ENCODE measurements at places on chromosomes 2 and 18.

- no peak for DNase-seq
Measured at GRCh38 chr2:159270744-159271379, 15.6 kb downstream of the WDSUB1 start.

- DNase-seq: no peak
Measured at GRCh38 chr2:88464153-88464552, 11.7 kb upstream of the FOXI3 start.

DNA sequence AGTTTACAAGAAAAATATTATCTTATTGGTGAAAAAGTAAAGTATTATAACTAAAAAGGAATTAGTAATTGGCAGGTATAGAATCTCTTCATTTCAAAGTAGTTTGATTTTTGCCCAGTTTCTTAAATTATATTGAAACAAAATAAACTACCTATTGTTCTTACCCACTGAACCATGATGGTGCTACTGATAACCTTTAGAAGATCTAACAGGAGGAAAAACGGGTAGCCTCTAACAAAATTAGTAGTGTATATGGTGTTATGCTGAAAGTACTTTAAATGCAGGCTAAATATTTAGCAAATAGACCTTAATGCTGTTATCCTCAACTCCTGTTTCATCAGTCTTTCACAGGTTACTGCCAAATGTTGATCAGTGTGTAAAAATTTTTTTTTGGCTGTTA, 19.1 kb downstream of the MRPS9 start:
- DNase-seq: no peak

DNA sequence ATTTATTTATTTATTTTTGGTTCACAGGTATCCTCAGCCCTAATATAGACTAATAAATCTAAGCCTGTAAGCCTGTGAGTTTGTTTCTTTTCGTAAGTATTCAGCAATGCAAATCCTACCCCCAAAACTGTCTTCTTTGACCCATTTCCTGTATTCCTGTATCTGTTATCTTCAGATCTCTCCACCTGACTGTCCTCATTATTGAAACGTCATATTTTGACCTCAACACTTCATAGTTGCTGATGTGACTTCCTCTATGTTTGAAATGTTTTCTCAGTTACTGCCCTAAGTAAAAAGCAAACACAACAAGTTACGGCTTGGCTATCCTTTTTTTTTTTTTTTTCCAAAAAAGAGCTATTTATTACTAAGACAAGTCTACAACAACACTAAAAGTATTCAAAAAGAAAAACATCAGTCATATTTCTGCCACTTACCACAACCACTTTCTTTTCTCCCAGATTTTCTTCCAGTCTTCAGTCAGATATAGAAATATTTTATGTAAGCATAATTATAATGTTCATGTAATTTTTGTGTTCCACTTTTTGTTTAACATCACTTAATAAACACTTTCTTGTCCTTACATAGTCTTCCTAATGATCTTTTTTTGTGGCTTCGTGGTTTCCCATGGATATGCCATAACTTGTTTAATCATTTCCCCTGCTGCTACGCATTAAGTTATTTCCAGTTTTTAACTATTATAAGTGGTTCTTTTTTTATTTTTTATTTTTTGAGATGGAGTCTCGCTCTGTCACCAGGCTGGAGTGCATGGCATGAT, 45.0 kb upstream of the EML4 start:
- DNase-seq: no peak

- DNase-seq: peak; percentile 28
Measured at GRCh38 chr2:172985139-172985892, 90.3 kb upstream of the MAP3K20 start.

- DNase-seq: no peak
Measured at GRCh38 chr2:203580844-203581243, 45.7 kb upstream of the RAPH1 start.

DNA sequence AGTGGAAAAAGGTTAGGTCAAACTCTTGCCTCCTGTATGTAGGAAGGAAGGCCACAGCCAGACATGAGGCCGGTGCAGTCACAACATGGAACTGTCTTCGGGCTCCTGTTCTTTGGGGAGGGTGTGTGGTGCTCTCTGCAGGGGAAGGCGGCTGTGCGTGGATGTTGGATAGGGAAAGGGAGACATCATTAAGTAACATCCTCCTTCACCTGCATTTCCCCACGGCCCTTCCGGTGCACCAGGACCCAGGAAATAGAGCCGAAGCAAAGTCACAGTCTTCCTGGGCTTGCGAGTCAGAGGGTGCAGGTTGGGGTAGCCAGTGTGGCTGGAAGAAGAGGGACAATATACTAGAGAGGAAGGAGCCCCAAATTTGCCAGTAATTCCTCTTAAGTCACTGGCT, 78.9 kb upstream of the SMAD7 start:
- no peak for DNase-seq

GRCh38 chr2:222292149-222293134, 6.4 kb downstream of the PAX3 start:
- no peak for DNase-seq

DNA sequence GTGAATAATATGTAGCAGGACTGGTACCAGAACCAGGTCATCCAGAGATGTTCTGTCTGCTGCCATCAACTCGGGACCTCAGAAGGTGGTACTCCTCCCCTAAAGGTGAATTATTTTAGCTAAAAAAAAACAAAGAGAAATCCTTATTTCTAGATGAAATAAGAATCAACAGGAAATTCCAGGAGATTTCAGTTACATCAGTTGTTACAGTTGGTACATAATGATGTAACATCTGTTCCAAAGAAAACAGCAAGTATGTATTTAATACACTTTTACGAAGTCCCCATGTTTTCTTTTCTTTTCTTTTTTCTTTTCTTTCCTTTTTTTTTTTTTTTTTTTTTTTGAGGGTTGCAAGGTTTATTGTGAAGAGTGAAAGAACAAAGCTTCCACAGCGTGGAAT, 33.6 kb upstream of the CD28 start:
- no peak for DNase-seq

DNA sequence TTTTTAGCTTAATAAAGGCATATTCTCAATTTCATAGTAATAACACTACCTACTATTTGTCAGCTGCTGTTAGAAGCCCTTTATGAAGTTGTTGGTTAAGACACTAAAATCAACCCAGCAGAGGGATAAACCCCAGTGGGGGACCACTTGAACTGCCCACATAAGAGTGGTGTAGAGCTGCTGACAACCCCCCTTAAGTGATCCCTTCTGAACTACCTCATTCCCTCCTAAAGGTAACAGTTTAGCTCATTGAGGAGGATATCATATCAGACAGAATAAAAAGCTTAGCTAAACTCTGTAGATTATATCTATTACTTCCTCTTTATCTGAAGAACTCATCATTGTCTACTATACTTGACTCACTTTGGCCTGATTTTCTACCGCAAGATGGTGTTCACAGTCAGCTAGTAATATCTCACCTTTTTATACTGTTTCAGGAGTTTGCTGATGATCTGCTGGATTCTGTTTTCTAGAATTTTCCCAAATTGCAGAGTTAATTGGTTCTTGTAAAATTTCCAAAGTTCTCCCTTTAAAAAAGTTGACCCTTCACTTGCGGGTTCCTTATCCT, 16.2 kb downstream of the GALM start:
- DNase-seq: no peak

- no peak for DNase-seq
Measured at GRCh38 chr2:224930990-224931389, 111.3 kb downstream of the DOCK10 start.

DNA sequence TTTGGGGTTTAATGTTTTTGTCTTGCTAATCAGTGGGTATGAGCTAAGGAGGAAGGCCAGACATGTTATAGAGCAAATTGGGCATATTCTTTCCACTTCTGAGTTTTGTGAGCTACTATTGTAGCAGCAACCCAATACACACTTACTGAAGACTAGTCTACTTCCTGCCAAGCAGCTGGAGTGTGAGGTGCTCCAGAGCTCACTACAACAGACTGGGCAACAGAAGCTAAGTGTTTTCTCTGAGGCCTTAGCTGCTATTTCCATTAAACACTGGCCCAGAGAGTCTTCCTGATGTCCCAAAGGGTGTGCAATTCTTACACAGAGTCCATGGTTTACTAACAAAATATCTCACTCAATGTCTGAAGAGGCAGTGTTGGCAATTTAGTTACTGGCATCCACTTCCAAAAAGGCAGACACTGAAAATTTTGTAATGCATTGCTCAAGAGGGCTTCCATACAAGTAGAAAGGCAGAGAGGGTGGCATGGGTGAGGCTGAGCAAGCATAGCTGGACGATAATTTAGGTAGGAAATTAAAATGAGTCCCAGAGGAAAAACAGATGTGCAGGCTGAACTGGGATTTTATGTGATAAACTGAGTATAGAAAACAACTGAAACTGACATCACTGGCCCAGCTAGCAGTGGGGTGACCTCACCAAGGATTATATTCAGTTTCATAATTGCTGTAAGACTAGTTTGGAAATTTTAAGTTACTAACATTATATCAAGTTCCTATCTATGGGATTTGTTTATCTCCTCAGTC, 68.6 kb downstream of the ZC3H6 start:
- DNase-seq: no peak

DNA sequence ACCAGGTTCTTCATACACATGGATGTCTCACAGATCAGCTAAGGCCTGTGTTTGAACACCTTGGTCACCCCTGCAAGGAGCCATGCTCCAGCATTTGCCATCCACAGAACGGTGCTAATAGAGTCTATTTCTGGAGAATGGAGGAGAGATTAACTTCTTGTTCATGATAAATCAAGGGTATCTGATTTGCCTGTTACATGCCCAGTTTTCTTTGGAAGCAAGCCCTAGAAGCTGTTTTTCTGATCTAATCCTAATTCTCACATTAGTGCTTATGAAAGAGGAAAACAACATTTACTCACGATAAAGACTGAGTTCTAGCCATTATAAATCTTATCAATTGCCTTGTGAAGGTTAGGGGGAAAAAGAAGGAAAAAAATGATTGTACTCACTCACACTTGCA, 119.6 kb upstream of the DTNA start:
- DNase-seq: no peak

GRCh38 chr2:142502402-142502801, 371.6 kb upstream of the LRP1B start:
- DNase-seq: no peak

- no peak for DNase-seq
Measured at GRCh38 chr2:176852667-176853066, 359.9 kb upstream of the HNRNPA3 start.

- no peak for DNase-seq
Measured at GRCh38 chr2:143144813-143145455, 15.7 kb downstream of the ARHGAP15 start.

DNA sequence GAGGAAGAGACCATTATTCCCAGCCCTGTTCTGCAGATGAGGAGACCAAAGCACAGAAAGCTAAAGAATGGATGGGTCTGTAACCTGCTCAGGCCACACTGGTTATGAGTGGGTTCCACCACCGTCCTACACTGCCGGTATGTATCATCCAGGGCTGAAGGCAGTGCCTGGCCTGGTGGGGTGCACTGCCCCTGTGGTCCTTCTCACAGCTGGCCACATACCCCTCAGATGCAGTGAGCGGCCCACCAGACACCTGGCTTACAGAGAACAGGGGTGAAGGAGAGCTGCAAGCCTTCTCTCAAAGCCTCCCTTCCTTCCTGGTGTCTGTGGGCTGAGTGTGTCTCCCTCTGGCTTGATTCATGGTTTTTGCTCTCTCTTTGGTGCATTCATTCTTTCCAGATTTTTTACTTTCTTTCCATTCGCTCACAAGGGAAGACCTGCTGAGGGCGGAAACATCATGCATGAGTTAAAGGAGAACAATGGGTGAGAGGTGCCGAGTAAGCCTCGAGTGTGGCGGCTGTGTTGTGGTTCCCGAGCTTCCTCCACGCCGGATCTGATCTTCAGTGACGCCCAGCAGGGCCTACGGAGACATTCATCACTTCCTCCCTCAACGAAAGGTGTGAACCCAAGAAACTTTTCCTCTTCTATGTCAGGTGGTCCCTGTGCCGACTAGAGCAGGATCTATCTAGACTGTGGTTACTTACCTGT, 62.1 kb upstream of the REL start:
- DNase-seq: no peak

DNA sequence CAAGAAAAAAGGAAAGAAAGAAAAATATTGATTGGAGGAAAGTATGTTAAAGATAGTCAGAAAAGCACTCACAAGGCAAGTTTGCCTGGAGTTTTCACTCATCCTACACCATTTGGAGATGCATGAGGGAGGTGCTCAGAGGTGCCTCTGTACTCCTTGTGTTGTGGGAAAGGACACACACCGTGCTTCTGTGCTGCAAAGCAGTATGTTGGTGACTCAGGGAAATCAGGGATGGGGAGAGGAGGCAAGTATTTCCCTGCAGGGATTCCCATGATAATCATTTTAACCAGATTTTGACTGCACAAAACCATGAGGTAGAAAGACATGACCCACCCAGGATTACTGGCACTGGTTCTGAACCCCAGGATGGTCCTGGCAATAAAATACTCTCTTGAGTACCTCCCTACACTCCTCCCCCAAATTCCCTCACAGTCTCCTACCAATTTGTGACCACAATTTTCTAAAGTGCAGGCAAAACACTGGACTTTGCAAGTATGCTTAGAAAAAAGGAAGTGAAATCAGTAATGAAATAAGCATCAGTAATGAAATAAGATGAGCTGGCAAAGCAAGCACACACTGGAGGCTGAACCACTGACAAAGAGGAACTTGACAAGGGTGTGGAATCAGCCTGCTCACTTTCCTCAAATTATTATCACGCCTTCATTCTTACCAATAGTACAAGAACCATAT, 155.5 kb upstream of the ACVR2A start:
- DNase-seq: no peak

GRCh38 chr2:225600444-225600843, 200.9 kb downstream of the NYAP2 start:
- DNase-seq: no peak

GRCh38 chr2:29923110-29923721, 1.8 kb upstream of the ALK start:
- peak; percentile 68 for DNase-seq

- DNase-seq: no peak
Measured at GRCh38 chr2:3420076-3420768, 40.7 kb downstream of the TRAPPC12 start.

GRCh38 chr2:138502255-138503086, 901 bp downstream of the SPOPL start:
- no peak for DNase-seq

Measured in SW 1271 (cell line).